Ovary (tissue), 10 donors: ENCODE measurements at places on chromosomes 2 and 18. TPM values are rescaled to one million over a fixed set of nuclear protein-coding genes. Genes with fewer than 3 reads are reported as not detected.

The COLEC11 gene
- 64.1 TPM for total RNA-seq

The C2orf68 gene
- 31.3 TPM for total RNA-seq

The ANKRD36C gene
- 46.2 TPM for total RNA-seq

The ADGRF3 gene
- total RNA-seq, result not detected

The IWS1 gene
- 25.8 TPM for total RNA-seq

DNA sequence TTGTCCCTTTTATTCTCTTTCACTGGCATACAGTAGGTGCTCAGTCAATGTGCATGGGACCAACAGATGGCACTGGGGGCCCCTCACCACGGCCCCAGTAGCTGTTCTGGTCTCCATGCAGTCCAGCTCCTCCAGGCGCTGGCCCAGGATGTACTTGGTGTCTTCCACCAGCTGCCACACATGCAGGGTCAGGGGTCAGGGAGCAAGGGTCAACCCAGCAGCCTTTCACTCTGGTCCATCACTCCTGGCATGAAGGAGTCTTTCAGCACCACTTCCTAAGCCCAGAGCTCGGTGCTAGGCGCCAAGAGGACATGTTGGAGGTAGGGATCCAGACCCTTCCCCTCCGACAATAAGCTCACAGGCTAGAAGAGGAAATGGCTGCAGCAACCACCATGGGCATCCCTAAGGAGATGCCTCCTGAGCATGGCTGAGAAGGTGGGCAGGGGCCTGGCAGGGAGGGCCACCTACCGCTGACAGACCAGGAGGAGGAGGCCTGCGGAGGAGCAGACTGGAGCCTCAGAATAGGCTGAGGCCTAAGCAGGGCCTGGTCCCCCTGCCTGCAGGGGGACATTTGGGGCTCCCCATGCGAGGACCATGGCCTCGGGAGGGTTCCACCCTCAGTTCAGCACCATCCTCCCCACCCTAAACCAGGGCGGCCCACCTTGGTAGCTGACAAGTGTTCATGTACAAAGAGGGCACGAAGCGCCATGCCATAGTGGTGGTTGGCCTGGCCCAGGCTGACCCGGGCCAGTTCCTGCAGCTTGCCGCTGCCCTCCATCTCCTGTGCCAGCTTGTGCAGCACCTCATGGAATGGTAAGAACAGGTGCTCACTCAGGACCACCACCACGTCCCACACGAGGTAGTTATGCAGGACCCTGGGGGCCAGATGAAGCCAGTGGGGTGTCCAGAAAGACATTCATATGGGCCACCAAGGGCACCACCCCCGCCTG lies 10.2 kb downstream of the ALPG start:
- H3K27ac ChIP-seq, result no peak overlapping the region
- H3K36me3 ChIP-seq, result no peaks in the 10 kb centered on the region
- peaks cover 5% of the 10 kb centered on the region for H3K4me1 ChIP-seq
- DNase-seq, result no peak
- H3K4me3 ChIP-seq, result no peak overlapping the region

DNA sequence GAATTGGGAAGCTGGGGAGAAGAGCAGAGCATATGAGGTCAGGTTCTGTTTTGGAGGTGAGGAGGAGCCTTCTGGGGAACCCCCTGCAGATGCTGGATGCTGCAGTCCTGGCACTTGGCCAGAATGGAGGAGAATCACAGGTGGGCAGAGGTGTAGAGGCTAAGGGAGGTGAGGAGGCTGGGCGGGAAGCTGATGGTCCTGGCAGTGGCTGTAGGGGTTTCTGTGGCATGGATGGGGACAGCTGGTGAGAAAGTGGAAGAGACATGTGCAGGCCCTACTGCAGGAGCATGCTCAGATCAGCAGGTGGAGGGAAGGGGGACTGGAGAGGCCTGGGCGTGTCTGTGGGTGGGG lies 101.3 kb downstream of the DYSF start:
- no peaks in the 10 kb centered on the region for H3K27me3 ChIP-seq
- no peaks in the 10 kb centered on the region for H3K36me3 ChIP-seq
- no peak overlapping the region for H3K4me3 ChIP-seq
- DNase-seq, result no peak
- H3K4me1 ChIP-seq, result no peaks in the 10 kb centered on the region

DNA sequence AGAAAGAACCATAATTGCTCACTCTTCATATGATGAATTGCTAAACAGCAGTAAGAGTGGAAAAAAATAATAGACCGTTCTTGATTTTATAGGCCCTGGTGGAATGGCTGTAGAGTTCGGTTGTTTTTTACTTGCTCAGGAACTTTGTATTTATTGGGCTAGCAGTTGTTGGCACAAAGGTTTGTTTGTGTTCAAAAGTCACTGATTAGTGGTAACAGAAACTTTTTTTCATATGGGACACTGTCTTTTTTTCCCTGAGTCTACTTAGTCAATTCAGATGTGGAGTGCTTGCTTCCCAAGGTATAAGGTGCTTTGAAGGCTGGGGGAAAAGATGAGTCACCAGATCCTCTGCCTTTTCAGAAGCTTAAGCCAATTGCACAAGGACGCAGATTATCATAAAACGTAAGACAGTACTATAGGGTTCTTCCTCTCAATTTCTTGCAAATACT lies 25.8 kb downstream of the PHLPP1 start:
- H3K36me3 ChIP-seq, result no peaks in the 10 kb centered on the region
- H3K4me1 ChIP-seq, result peaks cover 8% of the 10 kb centered on the region
- no peaks in the 10 kb centered on the region for H3K27me3 ChIP-seq

GRCh38 chr2:44730593-44730992 lies 210.9 kb upstream of the SIX3 start:
- DNase-seq, result no peak
- H3K36me3 ChIP-seq, result no peaks in the 10 kb centered on the region
- H3K4me3 ChIP-seq, result no peak overlapping the region
- H3K27ac ChIP-seq, result no peak overlapping the region
- no peaks in the 10 kb centered on the region for H3K27me3 ChIP-seq

DNA sequence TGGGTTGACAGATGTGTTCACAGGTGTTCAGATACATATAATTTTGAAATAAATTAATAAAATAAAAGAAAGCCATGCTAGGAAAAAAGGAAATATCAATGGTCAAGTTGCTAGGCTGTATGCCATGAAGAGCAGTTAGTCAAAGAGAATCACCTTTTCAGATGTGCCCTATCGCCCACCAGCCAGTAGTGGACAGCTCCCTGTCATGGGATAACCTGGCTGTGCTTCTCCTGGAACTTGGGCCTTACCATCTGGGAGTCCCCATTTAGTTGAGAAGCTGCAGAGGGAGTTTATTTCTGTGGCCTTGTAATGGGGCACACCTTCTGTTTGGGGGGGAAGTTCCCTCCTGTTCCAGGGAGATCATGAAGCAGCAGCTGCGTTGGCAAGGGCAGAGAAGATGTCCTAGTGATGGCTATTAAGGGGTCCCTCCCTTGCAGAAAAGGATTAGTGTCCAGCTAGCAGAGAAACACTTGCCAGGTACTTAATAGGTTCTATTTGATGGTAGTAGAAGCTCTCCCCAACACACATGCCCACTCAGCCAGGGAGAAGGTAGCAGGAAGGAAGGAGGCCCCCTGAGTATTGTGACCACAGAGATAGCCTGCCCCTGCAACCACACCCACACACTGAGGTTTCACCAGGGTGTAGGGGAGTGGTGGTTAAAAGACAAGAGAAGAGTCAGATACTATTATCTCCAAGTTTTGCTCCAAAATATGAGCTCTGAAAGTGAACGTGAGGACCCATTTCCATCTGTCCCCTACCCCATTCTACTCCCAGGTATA lies 117.7 kb downstream of the B3GNT2 start:
- H3K36me3 ChIP-seq, result no peaks in the 10 kb centered on the region
- H3K27ac ChIP-seq, result no peak overlapping the region
- no peak overlapping the region for H3K4me3 ChIP-seq
- no peak for DNase-seq

DNA sequence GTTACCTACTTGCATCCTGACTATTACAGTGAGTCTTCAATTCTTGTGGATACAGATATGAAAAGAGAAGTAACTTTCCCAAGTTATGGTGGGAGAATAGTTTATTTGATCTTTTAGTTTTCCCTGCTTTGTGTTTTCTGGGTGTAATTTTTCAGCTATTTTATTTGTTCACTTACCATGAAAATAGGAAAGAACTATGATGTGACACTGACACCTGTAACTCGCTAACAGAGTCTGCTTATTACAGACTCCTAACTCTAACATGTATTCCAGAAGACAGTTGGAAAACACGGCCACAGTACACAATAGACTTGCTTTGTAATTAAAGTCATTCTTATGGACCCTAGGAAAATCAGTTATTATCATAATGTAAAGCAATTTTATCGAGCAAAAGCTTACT lies 323.2 kb downstream of the LRRTM1 start:
- H3K4me1 ChIP-seq, result no peaks in the 10 kb centered on the region
- H3K27ac ChIP-seq, result no peak overlapping the region
- no peaks in the 10 kb centered on the region for H3K36me3 ChIP-seq
- no peak for DNase-seq
- no peak overlapping the region for H3K4me3 ChIP-seq

GRCh38 chr2:191995285-191995684 lies 148.4 kb upstream of the CAVIN2 start:
- H3K27ac ChIP-seq, result no peak overlapping the region
- H3K4me3 ChIP-seq, result no peak overlapping the region
- H3K27me3 ChIP-seq, result no peaks in the 10 kb centered on the region
- no peaks in the 10 kb centered on the region for H3K36me3 ChIP-seq
- H3K4me1 ChIP-seq, result no peaks in the 10 kb centered on the region

DNA sequence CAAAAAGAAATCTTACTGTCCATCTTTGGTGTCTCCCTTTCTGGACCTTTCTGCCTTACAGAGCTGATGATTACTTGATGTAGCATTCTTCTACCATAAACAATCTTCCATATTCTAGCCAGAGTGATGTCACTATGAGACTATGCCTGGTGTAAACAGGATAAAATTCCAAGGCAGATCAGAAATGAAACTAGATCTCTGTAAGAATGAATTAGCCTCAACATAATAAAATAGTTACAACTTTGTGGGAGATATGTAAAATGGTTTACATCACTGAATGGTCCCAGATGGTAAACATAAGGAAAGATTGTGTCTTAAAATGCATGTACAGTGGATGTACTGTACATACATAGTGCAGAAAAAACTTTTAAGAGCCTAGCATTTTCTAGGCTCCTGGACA lies 112.3 kb upstream of the ZNF521 start:
- H3K27ac ChIP-seq, result no peak overlapping the region
- no peak for DNase-seq
- H3K4me1 ChIP-seq, result no peaks in the 10 kb centered on the region
- no peaks in the 10 kb centered on the region for H3K27me3 ChIP-seq

DNA sequence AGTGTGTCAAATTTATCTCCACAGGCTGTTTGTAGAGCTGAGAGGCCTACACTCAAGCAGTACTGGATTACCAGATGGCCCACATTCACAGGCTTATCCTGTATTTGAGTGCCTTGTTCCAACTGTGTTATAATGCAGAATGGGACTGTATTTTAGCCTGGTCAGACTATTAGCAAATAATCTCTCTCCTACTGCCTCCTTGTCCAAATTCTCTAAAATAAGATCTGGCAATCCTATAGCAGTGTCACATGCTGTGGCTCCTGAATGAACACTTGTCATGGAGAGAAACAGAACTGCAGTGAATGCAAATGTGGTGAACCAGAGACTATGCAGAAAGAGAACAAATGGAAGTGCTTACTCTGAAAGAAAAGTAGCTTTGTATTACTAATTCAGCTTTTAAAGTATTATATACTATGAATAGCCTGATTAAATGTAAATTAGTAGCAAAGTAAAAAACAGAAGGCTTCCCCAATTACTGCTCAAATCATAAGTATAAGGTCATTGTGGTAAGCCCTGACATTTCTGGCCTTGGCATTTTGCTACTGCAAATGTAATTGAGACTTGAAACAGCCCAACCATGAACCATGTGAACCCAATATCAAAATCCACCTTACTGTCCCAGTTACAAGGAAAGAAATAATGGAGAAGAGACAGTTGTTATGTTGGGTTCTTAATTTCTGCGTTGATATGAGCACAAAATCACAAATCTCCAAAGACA lies 80.0 kb downstream of the MAP4K3 start:
- H3K36me3 ChIP-seq, result no peaks in the 10 kb centered on the region
- no peak overlapping the region for H3K4me3 ChIP-seq
- no peaks in the 10 kb centered on the region for H3K27me3 ChIP-seq

DNA sequence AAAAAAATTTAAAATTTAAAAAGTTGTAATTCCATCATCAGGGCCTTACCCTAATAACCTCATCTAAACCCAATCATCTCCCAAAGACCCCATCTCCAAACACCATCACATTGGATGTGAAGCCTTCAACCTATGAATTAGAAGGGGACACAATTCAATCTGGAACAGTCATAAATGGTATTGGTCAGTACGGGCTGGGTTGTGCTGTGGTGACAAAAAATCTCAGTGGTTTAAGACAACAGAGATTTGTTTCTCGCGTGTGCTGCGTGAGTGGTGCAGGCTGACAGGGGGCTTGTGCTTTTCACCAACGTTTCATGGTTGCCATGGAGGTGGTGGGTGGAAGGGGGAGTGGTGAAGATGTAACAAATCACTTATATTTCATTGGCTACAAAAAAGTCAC lies 174.5 kb downstream of the INHBB start:
- H3K27me3 ChIP-seq, result no peaks in the 10 kb centered on the region
- no peaks in the 10 kb centered on the region for H3K36me3 ChIP-seq
- no peak overlapping the region for H3K4me3 ChIP-seq
- DNase-seq, result no peak
- H3K27ac ChIP-seq, result no peak overlapping the region
- peaks cover 5% of the 10 kb centered on the region for H3K4me1 ChIP-seq

DNA sequence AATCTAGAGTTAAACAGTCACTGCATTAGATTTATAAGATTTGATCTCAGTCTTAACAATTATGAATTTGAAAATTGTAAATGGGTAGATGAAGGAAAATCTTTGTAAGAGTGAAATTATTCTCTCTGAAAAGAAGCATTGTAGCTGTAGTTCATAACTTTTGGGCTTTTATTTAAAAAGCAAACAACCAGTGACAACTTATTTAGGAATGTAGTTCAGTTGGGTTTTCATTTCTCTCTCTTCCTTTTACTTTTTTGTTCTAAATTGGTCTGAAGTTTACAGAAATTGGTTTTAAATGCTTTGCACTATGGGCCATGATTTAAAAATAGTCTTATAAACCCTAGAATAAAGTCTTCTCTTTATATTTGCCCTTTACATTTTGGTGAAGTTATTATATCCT lies 296.6 kb downstream of the GULP1 start:
- no peak overlapping the region for H3K27ac ChIP-seq
- H3K36me3 ChIP-seq, result no peaks in the 10 kb centered on the region
- no peak for DNase-seq
- H3K4me3 ChIP-seq, result no peak overlapping the region
- H3K4me1 ChIP-seq, result no peaks in the 10 kb centered on the region

DNA sequence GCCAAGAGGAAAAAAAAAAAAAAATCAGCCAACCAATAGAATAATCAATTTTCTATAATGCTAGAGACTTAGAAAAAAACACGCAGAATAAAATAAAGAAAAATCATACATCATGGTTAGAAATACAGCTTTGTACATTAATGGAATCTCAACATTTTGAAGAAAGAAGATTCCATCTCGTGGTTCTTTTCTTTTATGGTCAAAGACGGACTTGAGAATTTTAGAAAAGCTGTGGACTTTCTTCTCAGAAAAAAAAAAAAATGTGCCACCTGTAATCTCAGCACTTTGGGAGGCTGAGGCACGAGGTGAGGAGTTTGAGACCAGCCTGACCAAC lies 41.8 kb upstream of the ATIC start:
- no peak overlapping the region for H3K27ac ChIP-seq
- no peak for DNase-seq
- H3K4me3 ChIP-seq, result no peak overlapping the region
- no peaks in the 10 kb centered on the region for H3K4me1 ChIP-seq
- H3K27me3 ChIP-seq, result no peaks in the 10 kb centered on the region

GRCh38 chr18:44536619-44537018 lies 144.1 kb upstream of the SETBP1 start:
- peaks cover 4% of the 10 kb centered on the region for H3K4me1 ChIP-seq
- H3K27me3 ChIP-seq, result no peaks in the 10 kb centered on the region
- no peak overlapping the region for H3K27ac ChIP-seq
- no peak overlapping the region for H3K4me3 ChIP-seq
